ENCODE measurements at places on chromosomes 1 and 21. TPM values are rescaled to one million over a fixed set of nuclear protein-coding genes. Genes with fewer than 3 reads are reported as not detected.

GRCh38 chr1:10881046-10881445 lies 84.6 kb upstream of the CASZ1 start:
- peaks cover 49% of the 10 kb centered on the region for H3K27me3 ChIP-seq
- H3K4me1 ChIP-seq = no peaks in the 10 kb centered on the region
- no peaks in the 10 kb centered on the region for H3K36me3 ChIP-seq
- no peak overlapping the region for H3K27ac ChIP-seq

- peaks cover 8% of the 10 kb centered on the region for H3K4me1 ChIP-seq
- no peaks in the 10 kb centered on the region for H3K36me3 ChIP-seq
- DNase-seq = no peak
- H3K27me3 ChIP-seq = no peaks in the 10 kb centered on the region
- H3K27ac ChIP-seq = no peak overlapping the region
Measured at GRCh38 chr21:39132248-39132647, 51.0 kb downstream of the PSMG1 start.

DNA sequence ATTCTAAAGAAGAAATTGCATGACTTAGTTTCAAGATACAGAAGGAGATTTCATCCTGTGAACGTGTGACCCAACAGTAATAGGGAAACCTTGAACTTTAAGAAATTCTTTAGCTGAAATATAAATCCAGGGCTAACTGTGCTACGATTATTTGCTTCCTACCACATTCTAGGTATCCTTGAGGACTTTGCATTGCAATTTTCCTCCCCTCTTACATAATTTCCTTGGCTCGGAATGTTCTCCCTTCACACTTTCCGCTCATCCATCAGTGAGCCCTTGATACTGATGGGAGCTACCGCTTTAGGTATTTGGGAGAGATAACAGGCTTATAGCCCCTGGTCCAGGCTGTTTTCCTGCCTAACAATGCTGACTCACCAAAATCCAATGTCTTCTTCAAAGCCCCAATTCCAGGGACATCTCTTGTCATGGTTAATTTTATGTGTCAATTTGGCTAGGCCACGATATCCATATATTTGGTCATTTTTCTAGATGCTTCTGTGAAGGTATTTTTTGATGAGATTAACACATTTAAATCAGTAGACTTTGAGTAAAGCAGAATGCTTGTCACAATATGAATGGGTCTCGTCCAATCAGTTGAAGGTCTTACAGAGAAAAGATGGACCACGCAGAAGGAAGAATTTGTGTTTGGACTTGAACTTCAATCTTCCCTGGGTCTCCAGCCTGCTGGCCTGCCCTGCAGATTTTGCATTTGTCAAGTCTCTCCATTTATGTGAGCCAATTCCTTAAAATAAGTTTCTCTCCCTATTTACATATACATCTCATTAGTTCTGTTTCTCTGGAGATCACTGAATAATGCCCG lies 121.2 kb downstream of the PTPN14 start:
- H3K4me3 ChIP-seq = no peak overlapping the region
- H3K27me3 ChIP-seq = no peaks in the 10 kb centered on the region
- no peak for DNase-seq

- H3K4me1 ChIP-seq = peaks cover 49% of the 10 kb centered on the region
- H3K4me3 ChIP-seq = no peak overlapping the region
- DNase-seq = no peak
Measured at GRCh38 chr1:182394055-182394775, 2.6 kb upstream of the GLUL start.

DNA sequence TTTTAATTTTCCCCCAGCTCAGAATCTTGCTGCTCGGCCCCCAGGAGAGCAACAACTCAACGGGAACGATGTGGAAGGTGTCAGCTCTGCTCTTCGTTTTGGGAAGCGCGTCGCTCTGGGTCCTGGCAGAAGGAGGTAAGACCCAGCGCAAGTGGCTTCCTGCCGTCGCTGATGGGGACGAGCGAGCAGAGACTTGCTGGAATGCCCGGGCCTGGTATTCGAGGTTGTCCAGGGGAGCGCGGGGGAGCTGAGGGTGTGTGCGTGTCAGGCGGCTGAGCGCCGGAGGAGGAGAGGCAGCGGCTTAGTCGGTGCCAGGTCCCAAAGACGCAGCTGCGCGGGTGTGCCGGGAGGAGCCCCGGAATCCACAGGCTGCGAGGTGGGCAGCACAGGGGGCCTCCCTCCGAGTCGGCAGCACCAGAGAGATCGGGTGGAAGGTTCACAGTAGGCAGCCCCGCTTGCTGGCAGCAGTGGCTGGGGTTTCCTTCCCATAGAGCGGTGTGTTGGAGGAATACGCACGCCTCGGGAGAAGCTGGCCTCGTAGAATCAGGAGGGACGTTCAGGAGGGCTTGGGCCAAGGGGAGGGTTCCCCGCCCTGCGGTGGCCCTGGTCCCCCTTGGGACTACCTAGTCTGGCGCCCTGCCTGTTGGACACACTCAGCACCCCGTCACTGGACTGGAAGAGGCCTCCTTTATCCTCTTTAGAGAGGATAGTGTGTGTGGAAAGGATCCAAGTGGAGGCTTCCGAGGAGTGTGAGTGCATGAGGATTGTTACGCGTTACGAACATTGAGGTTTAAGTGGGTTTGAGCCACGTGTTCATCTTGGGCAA lies 547 bp downstream of the PDPN start:
- peak overlapping the region; percentile 61 for H3K4me3 ChIP-seq
- peaks cover 16% of the 10 kb centered on the region for H3K4me1 ChIP-seq
- H3K27me3 ChIP-seq = peaks cover 46% of the 10 kb centered on the region
- peak; percentile 10 for DNase-seq

- H3K36me3 ChIP-seq = no peaks in the 10 kb centered on the region
- no peak for DNase-seq
- H3K4me1 ChIP-seq = no peaks in the 10 kb centered on the region
- no peaks in the 10 kb centered on the region for H3K27me3 ChIP-seq
Measured at GRCh38 chr1:190908691-190909090, 431.0 kb upstream of the BRINP3 start.

DNA sequence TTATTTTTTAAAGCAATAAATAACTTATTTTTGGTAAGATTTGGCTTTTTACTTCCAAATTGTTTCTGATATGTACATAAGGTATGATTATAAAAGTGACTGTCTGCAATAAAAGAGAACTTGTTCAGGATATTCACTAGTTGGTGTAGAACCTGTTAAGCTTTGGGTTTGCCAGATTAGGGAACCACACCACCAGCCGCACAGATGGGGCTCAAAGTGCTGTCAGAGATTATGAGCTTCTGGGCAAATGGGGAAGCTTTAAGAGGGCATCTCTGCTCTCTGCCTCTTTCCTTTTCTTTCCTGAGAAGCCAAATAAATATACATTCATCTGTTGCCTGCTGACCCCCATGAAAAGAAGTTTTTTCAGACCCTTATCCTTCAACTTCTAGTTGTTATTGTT lies 25.4 kb downstream of the IVNS1ABP start:
- no peaks in the 10 kb centered on the region for H3K4me1 ChIP-seq
- peak overlapping the region; percentile 15 for H3K27ac ChIP-seq

GRCh38 chr1:5983361-5984103 lies 8.7 kb downstream of the NPHP4 start:
- H3K27ac ChIP-seq = no peak overlapping the region
- H3K4me1 ChIP-seq = peaks cover 11% of the 10 kb centered on the region
- H3K36me3 ChIP-seq = peaks cover 29% of the 10 kb centered on the region
- H3K4me3 ChIP-seq = no peak overlapping the region
- no peaks in the 10 kb centered on the region for H3K27me3 ChIP-seq

DNA sequence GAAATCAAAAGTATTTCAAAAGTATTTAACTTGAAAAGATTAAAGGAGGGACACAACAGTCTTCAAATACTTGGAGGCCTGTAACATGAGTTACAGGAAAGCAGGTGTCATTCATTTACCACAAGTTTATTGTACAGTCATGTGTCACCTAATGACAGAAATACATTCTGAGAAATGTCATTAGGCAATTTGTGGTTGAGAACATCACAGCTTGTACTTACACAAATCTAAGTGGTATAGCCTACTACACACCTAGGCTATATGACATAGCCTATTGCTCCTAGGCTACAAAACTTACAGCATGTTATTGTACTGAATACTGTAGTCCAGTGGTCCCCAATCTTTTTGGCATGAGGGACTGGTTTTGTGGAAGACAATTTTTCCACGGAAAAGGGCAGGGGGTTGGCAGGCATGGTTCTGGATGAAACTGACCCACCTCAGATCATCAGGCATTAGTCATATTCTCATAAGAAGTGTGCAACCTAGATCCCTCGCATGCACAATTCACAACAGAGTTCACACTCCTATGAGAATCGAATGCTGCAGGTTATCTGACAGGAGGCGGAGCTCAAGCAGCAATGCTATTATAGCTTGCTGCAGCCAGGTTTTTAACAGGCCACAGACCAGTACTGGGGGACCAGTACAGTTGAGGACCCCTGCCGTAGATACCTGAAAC lies 25.0 kb upstream of the PHTF1 start:
- DNase-seq = no peak
- H3K36me3 ChIP-seq = no peaks in the 10 kb centered on the region
- H3K27ac ChIP-seq = peak overlapping the region; percentile 78
- H3K27me3 ChIP-seq = no peaks in the 10 kb centered on the region
- H3K4me3 ChIP-seq = no peak overlapping the region

DNA sequence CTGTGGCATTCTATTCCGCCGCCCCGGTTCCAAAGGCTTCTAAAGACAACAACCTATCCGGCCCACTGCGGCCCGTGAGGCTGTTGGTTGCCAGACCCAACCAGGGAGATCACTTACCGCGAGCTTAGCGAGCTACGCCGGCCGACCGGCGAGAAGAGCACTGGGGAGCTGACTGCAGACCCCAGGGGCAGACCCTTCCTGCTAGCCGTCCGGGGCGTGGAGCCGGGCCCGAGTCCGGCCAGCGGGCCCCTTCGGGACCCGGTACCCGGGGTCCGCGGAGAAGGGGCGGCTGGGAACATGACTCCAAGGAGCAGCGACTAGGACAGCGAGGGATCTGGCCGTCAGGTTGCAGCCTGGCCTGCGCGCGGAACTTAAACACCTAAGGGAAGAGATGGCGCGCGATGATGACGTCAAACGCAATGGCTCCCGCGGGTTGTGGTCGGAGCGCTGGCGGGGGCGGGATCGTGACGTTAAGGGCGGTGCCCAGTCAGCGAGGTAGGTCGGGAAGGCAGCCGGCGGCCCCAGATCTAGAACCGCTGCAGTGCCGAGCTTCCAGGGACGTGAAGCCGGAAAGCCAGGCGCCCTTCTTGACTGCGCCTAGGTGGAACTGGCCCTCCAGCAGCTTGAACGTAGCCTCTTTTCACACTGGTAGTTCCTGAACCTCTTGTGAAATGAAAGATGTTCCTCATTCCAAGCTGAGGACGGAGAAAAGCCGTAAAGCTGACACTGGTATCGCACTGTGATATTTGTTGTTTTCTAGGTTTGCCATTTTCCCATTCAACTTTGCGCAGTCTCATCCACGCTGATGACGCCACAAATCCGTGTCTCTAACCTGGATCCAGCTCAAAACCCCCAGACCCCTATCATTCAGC lies at the start of gene NUP133:
Gene NUP133, minus strand, starts transcription at position 391 of the 872 bp plus-strand sequence. Its CDS starts 92 bp downstream, at position 299.
- peak within 1 kb of the TSS; percentile 98 for H3K27ac ChIP-seq
- H3K4me1 ChIP-seq = peaks cover 23% of the 10 kb centered on the region
- H3K27me3 ChIP-seq = no peaks in the 10 kb centered on the region

DNA sequence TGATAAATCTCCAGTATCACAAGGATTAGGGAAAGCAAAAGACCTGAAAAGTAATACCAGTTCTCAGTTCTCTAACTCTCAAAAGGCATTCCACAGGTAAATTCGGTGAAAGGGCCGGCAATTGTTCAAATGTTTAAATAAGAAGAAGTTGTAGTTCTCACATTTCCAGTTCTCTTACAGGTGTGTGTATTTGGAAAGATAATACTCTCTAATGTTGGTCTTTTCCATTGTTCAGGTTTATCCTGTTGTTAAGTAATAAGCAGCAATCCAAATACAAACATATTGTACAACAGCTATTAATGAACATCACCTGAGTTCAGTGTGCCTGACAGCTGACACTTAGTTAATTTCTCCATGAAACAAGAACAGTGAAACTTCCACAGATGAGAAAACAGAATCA lies 13.2 kb upstream of the PRKAB2 start:
- no peak overlapping the region for H3K4me3 ChIP-seq
- H3K4me1 ChIP-seq = no peaks in the 10 kb centered on the region
- H3K36me3 ChIP-seq = no peaks in the 10 kb centered on the region

DNA sequence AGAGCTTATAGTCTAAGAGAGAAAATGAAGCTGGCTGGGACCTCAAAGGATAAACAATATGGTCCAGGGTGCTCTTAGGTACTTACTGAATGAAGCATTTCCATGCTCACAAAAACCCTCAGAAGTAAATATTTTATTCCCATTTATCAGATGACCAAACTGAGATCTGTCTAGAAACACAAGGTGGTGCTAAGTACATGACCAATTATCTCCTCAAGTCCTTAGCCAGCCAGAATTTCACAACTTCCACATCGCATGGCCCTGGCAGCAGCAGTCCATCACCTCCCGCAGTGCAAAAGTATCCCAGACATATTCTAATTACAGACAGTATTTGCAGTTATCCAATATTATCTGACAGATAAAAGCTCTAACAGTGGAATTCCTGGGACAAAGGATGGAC lies 321.7 kb upstream of the PROX1 start:
- DNase-seq = no peak
- H3K36me3 ChIP-seq = no peaks in the 10 kb centered on the region
- H3K27ac ChIP-seq = no peak overlapping the region
- no peaks in the 10 kb centered on the region for H3K27me3 ChIP-seq
- no peaks in the 10 kb centered on the region for H3K4me1 ChIP-seq

- DNase-seq = no peak
- peak overlapping the region; percentile 69 for H3K4me3 ChIP-seq
- peak overlapping the region; percentile 85 for H3K27ac ChIP-seq
- no peaks in the 10 kb centered on the region for H3K36me3 ChIP-seq
Measured at GRCh38 chr1:200737647-200738291, 924 bp upstream of the CAMSAP2 start.

DNA sequence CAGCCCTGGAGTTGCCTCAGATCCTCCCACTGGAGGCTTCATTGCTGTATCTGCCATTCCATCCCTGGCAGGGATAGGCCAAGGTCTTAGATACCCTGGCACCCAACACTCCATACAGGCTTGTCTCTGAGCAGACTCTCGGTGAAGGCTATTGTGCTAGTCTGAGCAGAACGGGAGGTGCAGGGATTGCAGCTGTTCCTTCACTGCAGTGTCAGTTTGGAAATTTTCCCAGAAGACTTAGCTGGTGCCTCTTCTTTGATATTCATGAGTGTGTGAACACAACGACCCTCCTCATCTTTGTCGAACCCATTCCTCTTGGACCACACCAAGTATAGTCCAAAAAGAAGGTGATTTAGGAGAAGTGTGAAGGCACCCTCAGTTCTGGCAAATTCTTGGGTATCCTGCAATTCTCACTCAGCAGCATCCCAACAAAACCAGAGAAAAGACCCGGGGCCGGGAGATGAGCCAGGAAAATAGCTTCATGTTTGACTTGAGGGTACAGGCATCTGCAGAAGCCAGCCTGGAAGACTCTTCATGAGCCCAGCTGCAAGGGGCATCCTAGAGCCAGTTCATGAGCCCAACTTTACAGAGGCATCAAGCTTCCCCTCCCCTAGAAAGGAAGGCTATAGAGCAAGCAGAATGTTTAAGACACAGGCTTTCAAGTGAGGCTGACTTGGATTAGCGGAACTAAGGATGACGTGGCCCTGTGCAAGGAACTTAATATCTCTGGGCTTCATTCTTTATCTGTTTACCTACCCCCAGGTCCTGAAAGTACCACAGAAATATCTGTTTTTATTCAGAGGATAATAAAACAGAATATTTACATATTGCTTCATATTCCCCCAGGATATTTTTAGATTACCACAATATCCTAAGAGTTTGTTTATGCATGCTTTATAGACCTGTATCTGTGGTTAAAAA lies 38.8 kb upstream of the HAO2 start:
- no peak overlapping the region for H3K4me3 ChIP-seq
- no peaks in the 10 kb centered on the region for H3K36me3 ChIP-seq
- peaks cover 12% of the 10 kb centered on the region for H3K27me3 ChIP-seq
- no peak overlapping the region for H3K27ac ChIP-seq
- H3K4me1 ChIP-seq = peaks cover 3% of the 10 kb centered on the region

The LIPI gene
- polyA plus RNA-seq = not detected

The ARHGAP30 gene
- 1.2 TPM for polyA plus RNA-seq

The LIN28A gene
- not detected for polyA plus RNA-seq
